NCI-H2081 treated with DMSO at 0.1 percent for 48 hours (cell line): ENCODE measurements at places on chromosomes 7 and 10.

DNA sequence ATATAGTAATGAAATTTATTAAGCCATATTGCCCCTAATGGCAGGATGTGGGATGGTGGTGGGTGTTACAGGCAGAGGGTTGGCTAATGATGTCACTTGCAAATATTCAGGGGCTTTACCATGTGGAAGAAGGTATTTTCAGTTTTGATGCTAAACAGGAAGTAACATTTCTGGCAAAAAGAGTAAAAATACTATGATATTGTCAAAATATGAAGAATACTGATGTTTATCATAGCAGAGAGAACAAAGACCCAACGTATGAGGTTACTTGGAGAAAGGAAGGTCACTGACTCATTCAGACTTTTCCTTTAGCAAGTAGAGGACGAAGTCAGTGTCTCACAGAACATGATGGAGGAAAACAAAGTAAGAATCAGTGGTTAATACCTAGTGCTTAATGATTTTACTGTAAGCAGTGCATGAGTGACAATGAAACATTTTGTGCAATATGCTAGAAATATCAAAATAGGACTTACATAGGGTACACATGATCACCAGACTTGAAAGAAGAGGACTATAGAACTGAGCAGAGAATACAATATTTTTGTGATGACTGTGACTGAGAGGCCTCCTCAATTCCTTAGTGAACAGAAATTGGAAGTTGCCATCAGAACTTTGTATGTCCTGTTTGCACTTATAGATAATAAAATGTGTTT, 89.7 kb upstream of the STEAP4 start:
- no peak for DNase-seq

DNA sequence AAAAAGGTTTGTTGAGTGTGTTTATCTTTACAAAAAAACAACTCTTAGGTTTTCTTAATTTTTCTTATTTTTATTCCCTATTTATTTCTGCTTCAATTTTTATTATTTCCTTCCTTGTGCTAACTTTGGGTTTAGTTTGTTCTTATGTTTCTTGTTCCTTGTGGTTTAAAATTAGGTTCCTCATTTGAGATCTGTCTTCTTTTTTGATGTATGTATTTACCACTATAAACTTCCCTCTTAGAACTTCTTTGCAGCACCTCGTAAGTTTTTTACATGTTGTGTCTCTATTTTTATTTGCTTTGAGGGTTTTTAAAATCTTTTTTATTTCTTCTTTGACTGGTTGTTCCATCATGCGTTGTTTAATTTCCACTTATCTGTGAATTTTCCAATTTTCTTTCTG, 1217.1 kb upstream of the CELF2 start:
- no peak for DNase-seq

- DNase-seq, result no peak
Observed at GRCh38 chr10:17272648-17273047, 44.6 kb downstream of the VIM start.

DNA sequence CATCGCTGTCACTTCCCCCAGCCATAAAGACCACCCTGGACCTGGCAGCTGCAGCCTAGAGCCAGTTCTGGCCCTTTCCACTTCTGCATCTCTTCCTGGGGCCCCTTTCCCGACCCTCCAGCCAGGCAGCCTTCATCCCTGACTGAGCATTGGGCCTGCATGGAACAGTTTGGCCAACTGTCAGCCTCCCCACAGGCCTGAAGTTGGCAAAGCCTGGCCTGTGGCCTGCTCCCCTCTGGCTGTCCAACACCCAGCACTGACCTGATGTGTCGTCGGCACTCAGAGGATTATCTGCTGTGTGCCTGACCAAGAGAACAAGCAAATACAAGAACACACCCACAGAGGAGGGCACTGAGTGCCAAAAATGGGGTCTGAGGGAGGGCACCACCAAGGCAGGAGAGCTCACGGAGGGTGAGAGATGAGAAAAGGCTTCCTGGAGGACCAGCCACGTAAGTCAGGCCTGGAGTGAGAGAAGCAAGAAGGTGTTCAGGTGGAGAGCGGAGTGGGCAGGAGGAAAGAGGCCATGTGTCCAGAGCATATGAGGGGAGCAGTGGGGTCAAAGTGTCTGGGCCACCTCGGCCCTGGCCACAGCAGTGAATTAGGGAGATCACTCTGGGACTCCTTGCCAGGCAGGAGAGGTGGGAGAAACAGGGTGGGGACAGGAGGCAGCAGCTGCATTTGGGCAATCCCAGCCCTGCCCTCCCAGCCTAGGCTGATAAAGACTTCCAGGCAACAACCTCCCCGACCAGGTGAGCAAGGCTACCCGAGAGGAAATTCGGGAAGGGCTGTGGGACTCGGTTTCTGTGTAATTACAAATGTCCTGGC, 4.5 kb downstream of the GPRIN2 start:
- DNase-seq, result no peak

DNA sequence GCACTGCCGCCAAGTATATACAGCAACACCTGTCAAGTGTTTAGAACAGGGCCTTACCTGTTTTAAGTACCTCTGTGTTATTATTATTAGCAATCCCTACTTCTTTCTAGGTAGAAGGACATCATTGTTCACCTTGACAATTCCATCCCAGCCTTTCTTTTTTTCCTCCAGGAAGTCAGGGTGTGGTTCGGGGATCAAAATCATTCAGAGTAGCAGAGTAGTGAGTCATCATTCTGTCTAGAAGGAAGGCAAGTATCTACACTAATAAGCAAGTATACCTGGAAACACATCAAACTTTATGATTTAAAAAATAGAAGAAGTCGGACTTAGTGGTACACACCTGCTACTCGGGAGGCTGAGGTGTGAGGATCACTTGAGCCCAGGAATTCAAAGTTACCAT, 25.5 kb upstream of the CAPZA2 start:
- DNase-seq, result no peak

- DNase-seq, result no peak
Observed at GRCh38 chr10:62640411-62640810, 164.1 kb upstream of the ADO start.
